ENCODE measurements at places on chromosomes 5 and 9.

DNA sequence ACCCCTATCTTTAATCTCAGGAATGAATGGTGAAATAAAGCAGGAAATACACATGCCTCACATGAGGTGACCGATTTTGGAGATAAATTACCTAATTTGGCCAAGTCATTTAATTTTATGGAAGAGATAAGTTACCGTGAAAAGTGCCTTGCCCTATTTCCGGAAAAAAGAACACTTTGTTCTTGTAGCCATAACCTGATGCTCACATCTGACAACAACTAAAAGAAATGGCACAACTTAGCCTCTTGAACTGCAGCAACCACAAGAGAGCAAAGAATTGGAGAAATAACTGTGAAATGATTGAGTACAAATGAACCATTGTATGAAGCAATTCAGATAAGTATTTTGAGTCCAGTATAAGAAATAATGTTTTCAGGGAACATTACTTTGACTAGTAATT is 628.1 kb upstream of the TYRP1 start:
- no peak for DNase-seq

DNA sequence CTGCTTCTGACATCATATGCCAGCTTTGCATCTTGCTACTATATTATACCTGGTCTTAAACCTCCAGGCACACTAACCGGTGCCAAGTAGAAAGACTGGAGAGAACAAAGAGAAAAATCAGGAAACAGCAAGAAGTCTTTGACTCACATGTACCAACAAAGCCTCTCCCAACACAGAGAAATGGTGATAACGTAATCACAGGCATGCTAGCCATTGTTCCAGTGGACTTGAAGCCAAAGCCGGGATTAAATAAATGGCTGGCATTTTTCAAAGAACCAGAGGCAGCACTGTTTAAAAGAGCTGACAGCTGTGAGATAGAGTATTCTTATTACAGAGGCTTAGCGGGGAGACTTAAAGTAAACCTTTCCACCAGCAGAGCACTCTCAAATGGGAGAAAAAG is 148.4 kb upstream of the NFIL3 start:
- DNase-seq = no peak

- DNase-seq = no peak
Observed at GRCh38 chr5:138952962-138953361, 77.8 kb upstream of the LRRTM2 start.

GRCh38 chr5:33330426-33330825 is 110.3 kb upstream of the TARS1 start:
- no peak for DNase-seq

GRCh38 chr9:112029921-112030444 is 133.4 kb downstream of the UGCG start:
- DNase-seq = no peak
